ENCODE measurements at places on chromosomes 12 and 14.

- no peak for DNase-seq
These were observed 29.6 kb downstream of the VRK1 start for GRCh38 chr14:96826818-96827217.

GRCh38 chr12:72197790-72198189 is 74.4 kb upstream of the TRHDE start:
- no peak for DNase-seq

DNA sequence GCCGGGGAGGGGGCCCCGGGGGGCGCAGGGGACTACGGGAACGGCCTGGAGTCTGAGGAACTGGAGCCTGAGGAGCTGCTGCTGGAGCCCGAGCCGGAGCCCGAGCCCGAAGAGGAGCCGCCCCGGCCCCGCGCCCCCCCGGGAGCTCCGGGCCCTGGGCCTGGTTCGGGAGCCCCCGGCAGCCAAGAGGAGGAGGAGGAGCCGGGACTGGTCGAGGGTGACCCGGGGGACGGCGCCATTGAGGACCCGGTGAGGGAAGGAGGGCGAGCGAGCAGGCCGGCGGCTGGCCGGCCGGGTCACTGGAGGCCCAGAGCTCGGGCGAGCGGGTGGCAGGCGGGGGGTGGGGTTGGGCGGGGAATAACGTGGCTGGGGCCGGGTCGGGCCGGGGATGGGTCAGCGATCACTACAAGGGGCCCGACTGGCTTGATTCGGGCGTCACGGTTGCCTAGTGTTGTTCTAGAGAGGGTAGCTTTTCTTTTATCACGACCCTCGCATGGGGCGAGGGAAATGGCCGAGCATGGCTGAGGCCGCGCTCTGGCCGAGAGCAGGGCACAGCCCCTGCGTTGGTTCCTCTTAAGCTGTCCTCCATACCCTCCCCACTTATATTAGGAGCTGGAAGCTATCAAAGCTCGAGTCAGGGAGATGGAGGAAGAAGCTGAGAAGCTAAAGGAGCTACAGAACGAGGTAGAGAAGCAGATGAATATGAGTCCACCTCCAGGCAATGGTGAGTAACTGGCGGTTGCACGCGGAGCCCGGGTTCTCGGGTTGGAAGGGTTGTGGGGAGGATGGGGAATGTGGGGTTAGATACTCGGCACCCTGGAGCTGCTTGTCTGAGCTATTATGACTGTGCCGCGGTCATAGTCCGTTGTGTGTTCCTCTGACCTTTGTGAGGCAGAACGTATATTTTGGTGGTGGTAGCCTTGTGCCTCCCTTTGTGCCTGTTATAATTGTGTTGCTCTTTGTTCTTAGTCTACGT is 603 bp downstream of the PABPN1 start:
- no peak for DNase-seq

DNA sequence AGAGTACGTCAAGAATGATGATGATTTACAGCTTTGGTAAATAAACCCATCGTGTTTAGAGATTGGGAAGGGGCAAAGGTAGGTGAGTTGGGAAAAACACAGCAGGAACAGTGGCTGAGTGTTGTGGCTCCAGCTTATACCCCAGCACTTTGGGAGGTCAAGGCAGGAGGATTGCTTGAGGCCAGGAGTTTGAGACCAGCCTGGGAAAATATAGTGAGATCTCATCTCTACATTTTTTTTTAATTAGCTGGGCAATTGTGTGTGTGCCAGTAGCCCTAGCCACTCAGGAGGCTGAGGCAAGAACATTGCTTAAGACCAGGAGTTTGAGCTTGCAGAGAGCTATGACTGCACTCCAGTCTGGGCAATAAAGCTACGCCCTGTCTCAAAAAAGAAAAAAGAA is 77.1 kb downstream of the RASSF9 start:
- no peak for DNase-seq

- DNase-seq: no peak
These were observed 50.6 kb downstream of the LRCOL1 start for GRCh38 chr12:132559652-132560363.

GRCh38 chr12:95624589-95624988 is 73.3 kb upstream of the USP44 start:
- no peak for DNase-seq

DNA sequence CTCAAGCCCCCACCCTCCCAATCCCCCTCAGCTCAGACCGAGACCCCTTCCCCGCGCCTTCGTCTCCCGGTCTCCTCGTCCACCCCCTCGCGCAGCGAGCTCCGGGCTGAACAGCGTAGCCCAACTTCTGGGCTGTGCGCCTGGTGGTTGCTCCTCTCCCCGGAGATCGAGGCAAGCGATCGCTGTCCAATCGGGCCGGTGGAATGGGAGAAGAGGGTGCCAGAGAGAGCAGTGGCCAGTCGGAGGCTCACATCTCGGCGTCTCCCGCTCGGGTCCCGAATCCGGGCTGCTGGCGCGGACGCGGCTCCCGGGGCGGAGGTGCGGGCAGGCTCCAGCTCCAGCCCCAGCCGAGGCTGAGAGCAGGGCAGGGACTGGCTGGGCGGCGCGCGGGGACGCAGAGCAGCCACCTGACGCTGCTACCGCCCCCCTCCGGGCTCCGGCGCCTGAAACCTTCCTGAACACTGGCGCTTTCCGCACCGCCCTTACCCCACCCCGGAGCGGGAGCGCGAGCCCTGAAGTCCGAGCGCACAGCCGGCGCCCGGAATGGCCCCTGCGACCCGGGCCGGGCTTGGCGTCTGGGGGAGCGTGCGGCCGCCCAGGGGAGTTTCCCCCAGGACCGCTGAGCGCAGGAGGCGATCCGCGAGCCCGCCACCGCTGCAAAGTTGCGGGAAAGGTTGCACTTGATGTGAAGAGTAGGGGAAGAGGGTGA is 508 bp upstream of the KCNH5 start:
- DNase-seq: no peak

DNA sequence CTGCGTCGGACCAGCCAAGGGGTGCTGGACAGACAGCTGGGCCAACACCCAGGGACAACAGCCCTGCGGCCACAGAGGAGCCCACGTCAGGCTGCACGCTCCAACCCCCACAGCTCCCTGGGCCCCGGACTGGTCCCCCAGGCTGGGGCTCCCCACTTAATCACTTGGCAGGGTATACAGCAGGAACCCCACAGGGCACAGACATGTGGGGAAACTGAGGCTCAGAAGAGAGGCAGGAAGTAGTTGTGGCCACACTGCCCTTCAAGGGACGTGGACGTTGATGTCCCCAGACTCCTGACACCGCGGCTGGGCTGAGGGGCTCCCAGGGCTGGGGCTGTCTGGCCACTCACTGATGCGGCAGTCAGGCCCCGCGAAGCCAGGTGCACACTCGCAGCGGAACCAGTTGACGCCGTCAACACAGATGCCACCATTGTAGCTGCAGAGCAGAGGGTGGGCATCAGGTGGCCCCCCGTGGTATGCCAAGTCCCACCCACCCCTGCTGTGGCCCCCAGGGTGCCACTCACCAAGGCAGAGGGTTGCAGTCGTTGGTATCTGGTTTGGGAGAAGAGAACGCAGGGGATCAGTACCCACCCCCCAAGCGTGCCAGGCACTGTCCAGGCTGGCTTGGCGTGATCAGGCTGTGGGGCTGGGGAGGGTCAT is 21.5 kb downstream of the JAG2 start:
- DNase-seq: no peak

DNA sequence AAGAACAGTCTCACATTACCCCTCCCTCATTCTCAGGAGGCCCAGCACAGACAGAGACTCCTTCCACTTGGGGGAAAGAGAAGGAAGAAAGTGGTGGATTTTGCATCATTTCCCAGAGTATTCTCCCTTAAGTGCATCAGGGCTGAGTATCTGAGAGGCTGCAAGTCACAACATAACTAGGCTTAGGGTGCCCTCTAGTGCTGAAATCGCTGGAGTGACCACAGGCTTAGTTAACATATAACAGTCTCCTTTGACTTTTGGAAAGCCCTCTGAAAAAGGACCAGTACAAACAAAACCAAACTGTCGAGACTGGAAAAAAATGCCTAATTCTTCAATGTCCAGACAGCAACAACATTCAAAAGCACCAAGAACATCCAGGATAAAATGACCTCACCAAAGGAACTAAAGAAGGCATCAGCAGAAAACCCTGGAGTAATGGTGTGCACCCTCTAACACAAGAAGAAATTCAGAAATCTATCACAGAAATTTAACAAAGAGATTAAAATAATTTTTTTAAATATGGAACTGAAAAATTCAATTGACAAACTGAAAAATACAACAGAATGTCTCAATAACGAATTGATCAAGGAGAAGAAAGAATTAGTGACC is 412.3 kb downstream of the RPS29 start:
- DNase-seq: no peak

DNA sequence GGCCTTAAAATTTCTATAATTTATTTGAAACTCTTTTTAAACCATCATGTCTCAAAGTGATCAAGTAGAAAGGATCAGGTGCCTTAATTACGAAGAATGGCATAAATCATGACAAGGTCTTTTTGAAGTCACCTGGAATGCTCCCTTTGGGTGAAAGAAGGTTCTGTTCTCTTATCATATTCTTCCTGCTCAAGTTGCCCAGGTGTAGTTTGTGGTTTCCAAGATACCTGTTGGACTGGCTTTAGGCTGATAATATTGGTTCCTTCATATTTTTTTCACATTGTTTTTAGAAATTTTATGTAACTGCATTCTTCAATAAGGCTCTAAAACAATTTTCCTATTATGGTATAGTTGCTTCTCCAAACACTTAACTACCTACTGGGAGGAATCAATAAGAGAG is 29.2 kb downstream of the RASSF3 start:
- DNase-seq: no peak
